ENCODE measurements at places on chromosomes 3 and 15.

DNA sequence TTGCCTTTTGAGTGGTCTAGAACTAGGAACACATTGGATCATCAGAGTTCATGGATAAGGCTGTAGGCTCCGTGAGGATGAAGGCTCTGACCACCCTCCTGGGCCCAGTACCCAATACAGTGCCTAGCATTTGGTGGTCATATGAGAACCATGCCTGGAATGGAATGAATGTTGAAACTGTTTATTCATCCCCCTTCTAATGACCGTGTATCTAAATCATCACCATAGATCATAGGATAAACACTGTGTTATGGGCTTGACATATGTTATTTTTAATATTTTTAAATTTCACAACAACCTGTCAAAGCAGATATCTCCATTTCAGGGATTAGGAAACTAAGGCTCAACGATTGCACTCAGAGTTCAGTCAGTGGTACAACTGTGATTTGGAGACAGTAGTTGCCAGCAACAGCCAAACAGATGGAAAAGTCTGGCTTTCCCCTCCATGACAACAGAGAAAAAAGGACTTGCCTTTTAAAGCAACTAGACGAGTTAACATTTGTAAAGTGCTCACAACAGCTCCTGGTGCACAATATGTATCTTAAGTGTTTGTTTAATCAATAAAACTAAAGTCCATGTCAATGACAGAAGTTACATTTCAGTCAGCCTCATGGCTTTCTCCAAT is 89.6 kb downstream of the TMEM266 start:
- no peak for DNase-seq

GRCh38 chr3:100399341-100400071 is 1.4 kb downstream of the TOMM70 start:
- DNase-seq = no peak

- no peak for DNase-seq
Observed at GRCh38 chr15:55827204-55827603, 84.3 kb upstream of the PRTG start.

- peak; percentile 74 for DNase-seq
Observed at GRCh38 chr15:72227192-72227586, 3.8 kb downstream of the PKM start.

- DNase-seq = no peak
Observed at GRCh38 chr15:49315391-49315823, 107.6 kb upstream of the FGF7 start.

GRCh38 chr15:74293021-74293810 is 57.1 kb downstream of the CCDC33 start:
- DNase-seq = no peak

All from stimulated activated CD8-positive, alpha-beta memory T cell treated with anti-CD3 and anti-CD28 coated beads, Interleukin-4, amount 100 ng/mL, for 48 hours (primary cell).